Stimulated activated CD4-positive, alpha-beta T cell treated with anti-CD3 and anti-CD28 coated beads, Interleukin-4, amount 100 ng/mL, for 1 hour (primary cell): ENCODE measurements at places on chromosomes 1 and 21.

- DNase-seq = no peak
These were observed 17.4 kb downstream of the FMN2 start for GRCh38 chr1:240109130-240109529.

DNA sequence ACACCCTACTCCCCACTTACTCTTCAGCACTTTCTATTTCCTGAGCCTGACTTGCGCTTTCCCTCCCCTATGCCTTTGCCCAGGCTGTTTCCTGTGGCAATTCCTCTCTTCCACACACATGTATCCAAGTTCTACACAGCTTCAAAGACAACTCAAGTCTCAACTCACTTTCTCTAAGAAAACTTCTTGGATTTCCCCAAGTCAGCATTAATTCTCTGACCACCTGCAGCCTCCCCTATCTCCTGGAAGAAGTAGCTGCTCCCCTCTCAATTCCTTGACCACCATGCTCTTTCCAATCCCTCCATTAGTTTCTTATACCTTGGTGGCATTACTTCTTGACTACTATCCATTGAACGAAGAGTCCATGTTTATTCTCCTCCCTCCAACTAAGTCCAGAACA lies 42.8 kb downstream of the NMNAT2 start:
- DNase-seq = no peak

DNA sequence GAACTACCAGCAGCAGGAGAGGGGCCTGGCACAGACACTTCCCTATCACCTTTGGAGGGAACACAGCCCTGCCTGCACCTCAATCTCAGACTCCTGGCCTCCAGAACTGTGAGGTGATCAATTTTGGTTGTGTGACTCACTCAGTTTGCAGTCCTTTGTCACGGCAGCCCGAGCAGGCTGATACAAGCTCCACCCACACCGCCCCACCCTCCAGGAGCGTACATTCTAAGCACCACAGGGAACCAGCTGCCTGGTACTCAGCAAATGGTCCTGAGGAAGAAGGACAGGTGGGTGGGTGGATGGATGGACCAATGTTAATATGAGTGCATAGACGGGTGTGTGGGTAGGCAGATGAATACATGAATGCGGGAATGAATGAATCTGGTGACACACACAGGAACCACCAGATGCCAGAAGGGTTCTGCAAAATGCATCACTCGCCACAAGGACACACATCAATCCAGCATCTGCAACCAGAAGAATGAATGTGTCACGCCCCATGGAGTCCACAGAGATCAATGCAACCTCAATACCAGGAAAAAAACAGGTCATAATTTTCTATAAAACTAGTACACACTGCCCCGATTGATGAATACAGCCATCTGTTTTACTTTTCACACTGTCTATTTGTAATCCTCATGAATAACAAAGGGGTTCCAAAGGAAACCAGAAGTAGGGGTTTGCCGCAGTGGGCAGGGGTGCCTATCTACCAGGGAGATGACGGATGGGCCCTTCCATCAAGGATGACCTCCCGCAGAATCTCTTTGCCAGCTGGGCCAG lies 284.5 kb downstream of the NPHP4 start:
- no peak for DNase-seq

GRCh38 chr1:82845866-82846265 lies 1045.1 kb downstream of the ADGRL2 start:
- DNase-seq = no peak

GRCh38 chr1:94094469-94095111 lies 26.4 kb downstream of the ABCA4 start:
- DNase-seq = no peak

GRCh38 chr1:199113265-199113869 lies 474.5 kb downstream of the PTPRC start:
- peak; percentile 68 for DNase-seq

DNA sequence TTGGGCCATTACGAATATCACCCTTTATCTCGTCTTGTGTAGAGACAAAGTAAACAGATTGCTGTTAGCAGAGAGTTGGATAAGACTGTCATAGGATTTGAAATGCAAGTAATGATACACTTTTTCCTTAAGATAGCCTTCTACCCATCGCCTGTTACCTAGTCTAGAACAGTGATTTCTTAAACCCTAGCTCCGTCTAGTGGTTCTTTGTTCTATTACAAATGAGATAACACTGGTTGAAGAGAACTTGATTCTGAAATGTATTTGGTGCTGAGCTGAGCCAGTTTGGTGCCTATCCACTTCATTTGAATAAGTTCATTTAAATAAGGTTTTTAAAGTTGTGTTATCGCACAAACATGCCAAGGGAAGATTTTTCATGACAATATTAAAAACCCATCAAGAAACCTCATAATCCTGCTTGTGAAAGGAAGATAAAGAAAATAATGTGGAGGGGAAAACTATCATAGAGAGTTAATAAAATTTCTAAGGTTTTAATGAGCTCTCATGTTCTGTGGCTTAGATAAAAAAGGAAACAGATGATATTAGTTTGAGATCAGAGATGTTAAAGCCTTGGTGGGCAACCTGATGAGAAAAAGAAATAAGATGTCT lies 1.5 kb upstream of the KCNH1 start:
- no peak for DNase-seq

GRCh38 chr1:178465011-178465410 lies 31.8 kb downstream of the CLEC20A start:
- no peak for DNase-seq

DNA sequence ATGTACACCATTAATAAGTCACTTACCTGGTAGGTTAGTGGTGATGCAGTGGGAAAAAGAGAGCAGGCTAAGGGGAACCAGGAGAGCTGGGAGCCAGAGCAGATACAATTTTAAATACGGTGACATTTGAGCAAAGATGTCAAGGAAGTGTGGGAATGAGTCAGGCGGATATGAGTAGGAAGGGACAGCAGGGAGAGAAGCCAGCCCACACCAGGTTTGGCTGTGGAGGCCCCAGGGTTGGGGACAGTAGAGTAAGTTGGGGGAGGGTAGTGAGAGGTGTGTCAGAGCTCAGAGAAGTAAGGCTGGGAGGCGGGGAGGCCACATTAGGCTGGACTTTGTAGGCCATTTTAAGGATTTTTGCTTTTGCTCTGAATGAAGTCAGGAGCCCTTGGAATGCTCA lies 482.0 kb downstream of the DISC1 start:
- DNase-seq = no peak
